ENCODE measurements at places on chromosomes 16 and 17. TPM values are rescaled to one million over a fixed set of nuclear protein-coding genes. Genes with fewer than 3 reads are reported as not detected.

GRCh38 chr16:86176462-86176861 lies 277.5 kb downstream of the IRF8 start:
- no peak for DNase-seq

- no peak for DNase-seq
Observed at GRCh38 chr16:88851616-88852015, 5.1 kb downstream of the GALNS start.

- DNase-seq = no peak
Observed at GRCh38 chr17:1731194-1731506, 6.6 kb downstream of the WDR81 start.

GRCh38 chr17:65749479-65749878 lies 188.0 kb upstream of the AXIN2 start:
- no peak for DNase-seq

- DNase-seq = no peak
Observed at GRCh38 chr16:57629516-57630406, 1.3 kb downstream of the ADGRG1 start.

- no peak for DNase-seq
Observed at GRCh38 chr17:21124086-21124485, 2.7 kb upstream of the DHRS7B start.

DNA sequence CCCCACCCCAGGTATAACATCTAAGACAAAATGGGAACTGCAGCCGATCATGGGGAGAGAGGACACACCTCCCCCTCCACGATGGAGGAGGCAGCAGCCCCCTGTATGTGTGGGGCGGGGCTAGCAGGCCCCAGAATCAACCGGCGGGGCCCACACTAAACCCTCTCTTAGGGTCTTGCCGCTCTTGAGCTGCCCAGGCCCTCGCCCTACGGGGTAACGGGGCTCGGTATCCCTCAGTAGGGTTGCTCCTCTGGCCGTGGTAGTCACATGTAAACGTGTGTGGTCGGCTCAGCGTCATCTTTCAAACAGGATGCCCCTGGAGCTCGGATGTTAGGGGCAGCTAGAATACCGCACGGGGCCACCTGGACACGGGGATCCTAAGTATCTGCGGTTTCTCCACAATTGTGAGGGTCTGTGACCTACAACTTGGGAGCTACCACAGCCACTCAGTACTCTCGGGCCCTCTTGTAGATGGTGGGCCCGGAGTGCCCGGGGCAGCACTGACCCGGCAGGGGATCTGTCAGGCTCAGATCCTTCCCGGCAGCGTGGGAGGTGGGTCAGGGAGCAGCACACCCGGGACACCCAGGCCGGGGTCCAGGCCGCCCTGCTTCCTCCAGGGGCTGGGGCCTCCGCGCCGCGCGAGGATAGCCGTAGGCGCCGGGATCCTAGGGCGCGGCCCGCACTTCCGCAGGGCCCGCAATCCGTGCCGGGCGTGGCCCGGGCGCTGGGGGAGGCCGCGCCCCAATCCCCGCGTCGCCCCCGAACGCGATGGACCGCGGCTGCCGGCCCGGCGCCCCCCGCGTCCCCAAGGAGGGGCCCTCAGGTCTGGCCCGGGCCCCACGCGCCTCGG lies 781 bp downstream of the ARHGDIA start:
- DNase-seq = peak; percentile 62

GRCh38 chr16:14586637-14587305 lies 43.3 kb downstream of the PARN start:
- DNase-seq = no peak

DNA sequence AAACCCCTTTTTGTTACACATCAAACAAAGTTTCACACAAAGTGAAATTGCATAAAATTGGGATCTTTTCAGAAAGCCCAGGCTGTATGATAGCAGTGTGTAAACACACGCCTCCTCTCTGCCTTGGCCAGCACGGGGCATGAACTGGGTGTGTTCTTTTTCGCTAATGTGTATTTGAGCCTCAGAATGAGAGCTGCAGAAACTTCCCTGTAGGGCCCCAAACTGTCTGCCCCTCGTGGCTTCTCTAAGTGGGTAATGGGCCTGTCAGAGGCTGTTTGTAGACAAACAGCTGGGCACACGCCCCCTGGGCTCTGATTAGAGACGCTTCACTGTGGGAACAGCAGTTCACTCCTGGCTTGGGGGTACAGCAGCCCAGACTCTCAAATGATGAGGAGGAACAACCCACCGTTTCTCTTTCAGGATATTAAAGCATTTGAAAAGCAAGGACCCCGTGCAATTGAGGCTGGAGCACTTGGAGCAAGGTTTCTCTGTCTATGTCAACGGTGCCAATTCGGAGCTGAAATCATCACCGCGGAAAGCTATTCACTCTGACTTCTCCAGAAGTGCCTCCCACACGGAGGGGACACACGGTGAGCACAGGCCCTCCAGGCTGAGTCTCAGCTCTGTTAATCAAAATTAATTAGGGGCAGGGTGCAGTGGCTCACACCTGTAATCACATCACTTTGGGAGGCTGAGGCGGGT lies 78.4 kb downstream of the KATNIP start:
- DNase-seq = no peak

- no peak for DNase-seq
Observed at GRCh38 chr16:1680361-1680760, 2.3 kb downstream of the JPT2 start.

DNA sequence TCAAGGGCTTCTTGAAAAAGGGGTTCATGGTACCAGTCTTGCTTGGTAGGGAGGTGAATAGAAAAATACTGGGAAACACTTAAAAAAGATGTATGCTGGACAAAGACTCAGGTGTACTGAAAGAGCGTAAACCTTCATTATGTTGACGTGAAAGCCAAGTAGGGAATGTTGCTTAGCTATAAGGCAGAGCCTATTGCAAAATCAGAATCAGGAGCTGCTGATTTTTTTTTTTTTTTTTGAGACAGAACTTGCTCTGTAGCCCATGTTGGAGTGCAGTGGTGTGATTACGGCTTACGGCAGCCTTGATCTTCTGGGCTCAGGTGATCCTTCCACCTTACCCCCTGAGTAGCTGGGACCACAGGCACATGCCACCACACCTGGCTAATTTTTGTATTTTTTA lies 3.9 kb downstream of the TMEM94 start:
- no peak for DNase-seq

GRCh38 chr16:732332-732731 lies 5.4 kb downstream of the HAGHL start:
- DNase-seq = no peak

DNA sequence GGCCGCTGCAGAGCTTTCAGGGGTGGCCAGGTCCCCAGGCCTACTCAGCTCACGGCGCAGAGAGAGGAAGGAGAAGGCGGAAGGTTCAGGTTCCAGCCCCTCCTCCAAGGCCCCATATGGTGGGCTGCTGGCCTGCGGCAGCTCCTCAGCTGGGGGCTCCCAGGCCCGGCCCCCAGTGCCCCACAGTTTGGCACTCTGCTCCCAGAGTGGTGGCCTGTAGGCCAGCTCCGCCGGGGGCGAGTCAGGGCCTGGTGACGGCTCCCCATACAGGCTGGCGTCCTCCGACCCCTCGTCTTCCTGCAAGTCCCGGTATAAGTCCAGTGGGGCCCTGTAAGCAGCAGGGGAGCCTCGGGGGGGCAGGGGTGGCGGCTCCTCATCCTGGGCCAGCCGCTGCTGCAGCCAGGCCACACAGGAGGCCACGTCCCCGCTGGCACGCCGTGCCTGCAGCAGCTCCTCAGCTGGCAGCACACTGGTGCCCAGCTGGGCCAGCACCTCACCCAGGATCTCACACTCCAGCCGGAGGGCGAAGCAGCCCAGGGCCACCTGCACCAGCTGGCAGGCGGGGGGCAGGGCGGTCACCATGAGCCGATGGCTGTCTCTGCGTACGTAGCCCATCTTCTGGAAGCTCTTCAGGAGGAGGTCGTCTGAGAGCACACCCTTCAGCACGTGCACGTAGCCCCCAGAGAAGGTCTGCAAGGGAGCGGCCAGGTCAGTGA lies 3.7 kb downstream of the SPATA2L start:
- DNase-seq = peak; percentile 67

GRCh38 chr16:15672514-15673167 lies 22.6 kb downstream of the NDE1 start:
- DNase-seq = peak; percentile 94

- DNase-seq = no peak
Observed at GRCh38 chr17:46117850-46118696, 75.2 kb downstream of the KANSL1 start.

DNA sequence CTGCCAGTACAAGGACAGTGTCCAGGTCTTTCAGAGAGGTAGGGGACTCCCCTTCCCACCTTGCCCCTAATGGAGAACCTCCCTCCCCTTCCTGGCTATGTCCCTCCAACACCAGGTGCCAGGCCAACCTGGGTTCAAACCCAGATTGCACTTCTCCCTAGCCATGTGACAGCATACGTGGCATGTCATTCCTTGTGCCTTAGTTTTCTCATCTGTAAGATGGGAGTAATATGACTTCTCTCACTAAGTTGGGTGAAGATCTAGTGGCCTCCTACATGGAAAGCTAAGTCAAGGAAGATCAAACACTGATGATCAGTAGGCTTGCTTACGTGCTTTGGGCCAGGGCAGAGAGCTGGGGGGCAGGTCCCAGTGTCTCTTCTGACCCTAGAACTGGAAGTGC lies 8.8 kb downstream of the FCSK start:
- no peak for DNase-seq

DNA sequence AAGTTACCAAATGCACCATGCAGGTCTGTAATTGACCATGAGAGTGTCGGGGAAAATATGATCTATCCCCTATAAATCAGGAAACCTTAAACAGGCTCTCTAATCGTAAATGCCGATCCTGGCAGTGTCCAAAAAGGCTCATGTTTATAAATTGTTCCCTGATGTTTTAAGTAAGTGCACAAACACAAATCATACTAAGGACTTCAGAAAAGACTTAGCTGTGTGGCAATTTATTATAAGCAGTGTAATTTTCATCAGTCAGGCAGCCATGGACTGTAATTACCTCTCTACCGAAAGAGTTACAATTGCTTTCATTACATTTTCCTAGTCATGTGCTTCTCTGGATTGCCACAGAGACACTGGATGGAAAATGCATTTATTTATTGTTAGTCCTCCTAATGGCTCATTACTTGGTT lies 73.4 kb upstream of the COX10 start:
- no peak for DNase-seq

GRCh38 chr16:27195076-27195741 lies 8.1 kb upstream of the KDM8 start:
- no peak for DNase-seq

DNA sequence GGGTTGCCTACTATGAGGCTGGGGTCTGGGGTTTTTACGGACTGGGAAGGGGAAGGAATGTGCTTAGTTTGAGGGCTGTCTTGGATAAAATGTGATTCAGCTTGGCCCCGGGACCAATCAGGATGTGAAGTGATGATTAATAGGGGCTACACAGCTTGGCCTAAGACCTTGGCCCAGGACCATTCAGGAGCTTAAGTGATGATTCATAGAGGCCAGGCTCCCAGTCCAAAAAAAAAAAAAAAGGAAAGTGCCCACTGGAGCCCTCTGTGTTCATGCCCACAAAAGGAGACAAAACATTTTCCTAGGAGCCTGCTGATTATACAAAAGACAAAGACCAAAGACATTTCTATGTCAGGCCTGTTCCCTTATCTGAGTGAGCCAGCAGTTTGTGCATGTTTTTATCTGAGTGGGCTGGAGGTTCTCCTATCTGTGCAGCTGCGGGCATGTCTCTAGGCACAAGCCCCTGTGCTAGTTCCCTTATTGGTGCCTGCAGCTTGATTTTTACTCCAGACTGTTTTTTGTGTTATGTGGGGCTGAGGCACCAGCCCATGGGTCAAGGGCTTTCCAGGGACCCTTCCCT lies 898.2 kb upstream of the GOT2 start:
- DNase-seq = no peak

DNA sequence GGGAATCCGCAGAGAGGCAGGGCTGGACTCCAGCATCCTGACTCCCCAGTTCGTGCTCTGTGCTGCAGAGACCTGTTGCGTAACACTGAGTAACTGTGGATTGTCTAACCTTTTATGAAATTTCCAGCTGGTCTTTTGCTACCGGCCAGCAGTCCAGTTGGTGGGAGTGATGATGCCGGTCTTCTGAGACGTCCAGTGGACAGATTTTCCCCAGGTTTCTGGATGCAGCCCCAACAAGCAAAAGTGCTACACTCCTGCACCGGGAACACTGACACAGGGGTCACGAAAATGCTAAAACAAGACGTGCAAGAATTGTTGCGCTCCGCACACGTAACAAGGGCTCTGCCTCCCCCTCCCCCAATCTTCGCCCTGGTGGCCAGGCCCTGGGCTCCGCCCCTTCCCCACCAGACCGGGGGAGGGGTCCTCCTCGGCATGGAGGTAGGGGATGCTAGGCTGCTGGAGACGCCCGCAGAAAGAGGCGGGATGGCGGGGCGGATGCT lies 701 bp upstream of the MRC2 start:
- DNase-seq = peak; percentile 87

DNA sequence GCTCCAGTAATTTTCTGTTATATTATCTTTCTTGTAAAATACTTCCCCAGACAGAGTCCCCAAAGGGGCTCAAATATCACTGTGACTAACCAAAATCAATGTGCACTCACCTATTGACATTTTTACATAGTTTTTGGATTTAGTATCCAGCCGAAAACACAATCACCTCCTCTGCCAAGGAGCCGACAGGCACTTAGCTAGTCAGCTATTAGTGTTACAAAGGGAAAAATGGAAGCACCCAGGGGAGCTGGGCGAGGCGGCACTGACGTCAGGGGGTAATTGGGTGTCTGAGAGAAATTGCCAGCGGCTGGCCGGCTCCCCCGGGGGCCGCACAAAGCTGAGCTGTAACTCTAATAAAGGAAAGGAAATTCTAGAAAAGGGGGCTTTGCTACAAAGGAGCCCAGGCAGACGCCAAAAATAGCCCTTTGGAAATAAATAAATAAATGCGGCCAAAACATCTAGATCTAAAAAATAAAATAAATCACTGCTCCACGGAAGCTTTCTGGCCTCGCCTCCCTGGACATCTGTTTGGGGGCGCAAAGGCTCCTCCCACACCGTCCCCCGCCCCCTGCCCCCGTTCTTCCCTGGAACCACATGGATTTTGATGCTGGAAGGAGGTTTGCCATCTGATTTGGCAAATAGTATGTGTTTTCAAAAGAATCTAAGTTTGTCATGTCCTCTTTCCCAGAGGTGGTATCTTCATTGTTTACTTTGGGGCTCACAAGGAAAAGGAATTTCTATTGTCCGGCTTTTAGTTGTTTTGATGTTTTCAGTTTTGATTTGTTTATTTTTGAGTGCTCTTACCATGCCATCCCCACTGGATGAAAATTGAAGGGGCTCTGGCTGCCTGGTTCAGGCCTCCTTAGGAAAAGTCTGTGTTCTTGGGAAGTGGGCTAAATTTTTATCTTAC lies 156.7 kb downstream of the ZNF423 start:
- peak; percentile 93 for DNase-seq

DNA sequence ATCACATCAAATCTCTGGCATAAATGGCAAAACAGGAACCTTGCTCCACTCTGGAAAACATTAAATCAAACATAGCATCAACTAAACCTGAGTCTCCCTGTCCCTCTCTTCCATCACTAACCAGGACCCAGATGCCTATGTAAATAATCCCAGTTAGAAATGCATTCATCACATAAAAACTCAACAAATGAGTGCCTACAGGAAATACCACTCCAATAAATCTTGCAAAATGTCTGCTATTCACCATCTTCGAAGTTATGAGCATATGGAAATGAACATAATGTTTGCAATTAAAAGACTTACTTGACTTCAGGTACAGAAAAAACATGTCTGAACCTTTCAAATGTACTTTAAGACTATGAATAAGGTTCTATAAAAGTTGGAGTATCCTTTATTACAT lies 425.0 kb downstream of the CDH11 start:
- DNase-seq = no peak

The TMEM132E gene
- 0.06 TPM for total RNA-seq

The FGF11 gene
- total RNA-seq = 34.8 TPM

The PSMD7 gene
- total RNA-seq = 114 TPM

The TP53TG3 gene
- total RNA-seq = not detected

The CCL13 gene
- 1.0 TPM for total RNA-seq

The KRT28 gene
- total RNA-seq = not detected

The SALL1 gene
- total RNA-seq = 3.6 TPM

The BAIAP3 gene
- total RNA-seq = 2.7 TPM

The DPEP3 gene
- not detected for total RNA-seq
